Adrenal gland (tissue), 19 donors: ENCODE measurements at places on chromosomes 2 and 18. TPM values are rescaled to one million over a fixed set of nuclear protein-coding genes. Genes with fewer than 3 reads are reported as not detected.

ARHGAP15 gene
- 9.4 TPM for total RNA-seq

MYO7B gene
- not detected for total RNA-seq

SERPINB12 gene
- total RNA-seq = not detected

CCDC142 gene
- total RNA-seq = 15.4 TPM

NMUR1 gene
- 0.32 TPM for total RNA-seq

LINC00305 gene
- 0.33 TPM for total RNA-seq

CDKL4 gene
- 1.3 TPM for total RNA-seq

POTEF gene
- total RNA-seq = not detected

DNAJC5G gene
- 0.14 TPM for total RNA-seq

COLEC11 gene
- 121 TPM for total RNA-seq

MARCO gene
- 57.9 TPM for total RNA-seq

DYSF gene
- 8.4 TPM for total RNA-seq

MEX3C gene
- 25.7 TPM for total RNA-seq

DCC gene
- total RNA-seq = 2.9 TPM

KDM3A gene
- 17.2 TPM for total RNA-seq

LAMA1 gene
- total RNA-seq = 0.14 TPM

CD8A gene
- 1.5 TPM for total RNA-seq

TIGD1 gene
- total RNA-seq = 4.1 TPM

CRYGA gene
- total RNA-seq = not detected

SLC23A3 gene
- 0.45 TPM for total RNA-seq

AFF3 gene
- total RNA-seq = 5.1 TPM

DQX1 gene
- total RNA-seq = 0.31 TPM

MC5R gene
- total RNA-seq = 0.22 TPM

SLC14A1 gene
- total RNA-seq = 8.8 TPM

ATP9B gene
- total RNA-seq = 20.1 TPM

EPB41L3 gene
- 173 TPM for total RNA-seq

ADRA2B gene
- 2.8 TPM for total RNA-seq

TRIM43 gene
- total RNA-seq = not detected

EN1 gene
- total RNA-seq = not detected

MDH1B gene
- total RNA-seq = 2.6 TPM

RGPD8 gene
- total RNA-seq = 23.6 TPM

CNNM3 gene
- total RNA-seq = 14.7 TPM

SERPINB10 gene
- not detected for total RNA-seq

HOXD12 gene
- not detected for total RNA-seq

TNFRSF11A gene
- total RNA-seq = 3.6 TPM

C18orf54 gene
- total RNA-seq = 1.0 TPM

HAAO gene
- 30.1 TPM for total RNA-seq

MC4R gene
- not detected for total RNA-seq

AMER3 gene
- total RNA-seq = not detected

LHCGR gene
- not detected for total RNA-seq

FOXI3 gene
- not detected for total RNA-seq

COL3A1 gene
- total RNA-seq = 231 TPM

ALKAL2 gene
- total RNA-seq = 164 TPM

ANKRD44 gene
- total RNA-seq = 12.9 TPM

SNORC gene
- not detected for total RNA-seq

FMNL2 gene
- 32.2 TPM for total RNA-seq

TTLL4 gene
- total RNA-seq = 14.4 TPM

DSG4 gene
- not detected for total RNA-seq

SLC9A4 gene
- not detected for total RNA-seq

PELI1 gene
- total RNA-seq = 6.4 TPM

MBP gene
- total RNA-seq = 12.9 TPM

PLCD4 gene
- 1.2 TPM for total RNA-seq

RAB6C gene
- not detected for total RNA-seq

PNKD gene
- total RNA-seq = 48.8 TPM

IL36B gene
- not detected for total RNA-seq
